ENCODE measurements at places on chromosomes 1 and 21.

DNA sequence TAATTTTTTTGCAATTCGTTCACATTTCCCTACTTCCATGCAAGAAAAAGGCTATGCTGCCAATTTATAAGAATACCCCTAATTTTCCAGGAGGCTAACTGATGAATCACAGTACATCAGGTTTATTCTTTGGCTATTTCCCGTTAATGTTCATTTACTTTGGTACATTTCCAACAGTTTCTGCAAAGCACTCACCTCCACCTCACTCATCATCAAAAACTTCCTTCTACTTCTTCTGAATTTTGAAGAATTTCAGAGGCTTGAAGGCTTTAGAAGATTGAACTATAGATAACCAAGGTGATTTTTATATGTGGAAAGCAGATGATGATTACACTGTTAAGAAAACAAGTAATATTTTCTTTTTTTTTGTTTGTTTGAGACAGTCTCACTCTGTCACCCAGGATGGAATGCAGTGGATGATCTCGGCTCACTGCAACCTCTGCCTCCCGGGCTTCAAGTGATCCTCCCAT is 60.5 kb upstream of the HP1BP3 start:
- DNase-seq = no peak

DNA sequence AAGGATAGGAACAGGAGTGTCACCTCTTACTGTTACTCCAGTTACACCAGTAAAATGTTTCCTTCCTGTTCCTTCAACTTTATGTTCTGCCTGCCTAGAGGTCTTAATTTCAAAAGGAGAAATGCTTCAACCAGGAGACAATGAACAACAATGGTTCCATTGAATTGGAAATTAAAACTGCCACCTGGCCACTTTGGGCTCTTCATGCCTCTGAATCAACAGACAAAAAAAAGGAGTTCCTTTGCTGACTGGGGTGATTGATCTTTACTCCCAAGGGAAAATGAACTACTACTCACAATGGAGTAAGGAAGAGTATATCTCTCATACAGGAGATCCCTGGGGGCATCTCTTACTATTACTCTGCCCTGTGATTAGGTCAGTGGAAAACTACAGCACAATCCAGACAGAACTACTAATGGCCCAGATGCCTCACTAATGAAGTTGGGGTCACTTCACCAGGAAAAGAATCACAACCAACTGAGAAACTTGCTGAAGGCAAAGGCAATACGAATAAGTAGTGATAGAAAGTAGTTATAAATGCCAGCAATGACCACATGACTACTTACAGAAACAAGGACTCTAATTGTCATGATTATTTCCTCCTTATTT is 76.6 kb upstream of the PRDX6 start:
- no peak for DNase-seq

DNA sequence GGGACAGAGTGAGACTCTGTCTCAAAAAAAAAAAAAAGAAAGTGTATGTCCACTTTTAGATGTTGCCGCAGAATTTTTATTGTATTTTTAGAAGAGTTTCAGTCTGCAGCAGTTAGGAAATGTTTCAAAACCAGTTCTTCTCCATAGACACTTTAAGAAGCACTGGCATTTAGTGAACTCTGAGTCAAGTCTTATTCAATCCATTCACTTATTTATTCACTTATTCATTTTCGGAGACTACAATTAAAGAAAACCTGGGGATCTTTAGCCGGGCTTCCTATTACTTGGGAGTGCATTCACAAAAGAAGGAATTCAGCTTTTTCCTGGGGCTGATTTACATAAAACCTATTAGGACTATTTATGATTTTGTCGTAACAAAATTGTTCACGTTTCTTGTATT is 12.3 kb downstream of the RCAN3 start:
- no peak for DNase-seq

GRCh38 chr21:38951095-38951730 is 145.5 kb downstream of the ETS2 start:
- no peak for DNase-seq

GRCh38 chr1:12596007-12596821 is 21.8 kb downstream of the DHRS3 start:
- peak; percentile 96 for DNase-seq

DNA sequence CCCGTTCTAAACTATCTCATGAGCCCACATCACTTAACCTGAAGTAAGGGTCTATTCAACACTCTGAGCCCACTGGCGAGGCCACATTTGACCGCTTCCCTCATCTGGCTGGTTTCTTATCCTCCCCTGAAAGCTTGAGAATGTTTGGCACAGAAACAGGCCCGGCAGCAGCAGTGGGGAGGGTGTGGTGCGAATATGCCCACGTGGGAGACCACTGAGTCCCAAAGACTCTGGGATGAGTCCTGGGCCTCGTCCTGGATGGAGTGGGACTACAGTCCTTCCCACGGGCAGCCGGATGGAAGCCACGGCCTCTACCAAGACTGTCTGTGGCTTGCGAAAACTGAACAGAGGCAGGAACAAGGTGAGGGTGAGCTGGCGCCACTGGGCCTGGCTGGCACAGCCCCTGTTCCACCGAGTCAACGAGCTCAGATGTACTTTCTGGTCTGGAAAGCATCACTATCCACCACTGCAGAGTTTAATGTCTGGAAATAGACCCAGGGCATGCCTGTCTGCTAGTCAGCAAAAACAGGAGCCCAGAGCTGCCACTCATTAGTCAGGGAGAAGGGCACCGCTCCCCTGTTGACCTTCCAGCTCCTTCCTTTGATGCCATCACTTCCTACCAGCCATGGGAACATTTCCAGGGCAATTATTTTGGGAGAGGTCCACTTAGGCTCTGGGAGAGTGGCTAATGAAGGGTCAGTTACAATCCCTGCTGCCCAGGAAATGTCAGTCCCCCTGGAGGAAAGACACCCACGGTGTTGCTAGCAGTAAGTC is 386.6 kb downstream of the MATN1 start:
- DNase-seq = no peak

DNA sequence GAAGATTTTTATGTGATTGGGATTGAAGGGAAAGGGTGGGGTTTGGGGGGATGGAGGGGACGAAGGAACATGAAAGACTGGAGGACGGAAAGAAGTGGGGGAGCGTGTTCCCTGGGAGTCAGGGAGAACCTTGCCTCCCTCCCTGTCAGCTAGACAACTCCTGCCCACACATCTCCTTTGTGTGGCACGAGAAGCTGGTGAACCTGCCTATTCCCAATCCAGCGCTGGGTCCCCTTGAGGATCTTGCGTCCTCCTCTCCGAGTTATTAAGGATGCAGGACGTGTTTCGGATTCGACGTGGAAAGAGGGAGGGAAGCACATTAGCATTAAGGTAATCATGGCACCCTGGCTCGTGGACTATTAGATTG is 1.4 kb downstream of the LRRC7 start:
- DNase-seq = no peak

DNA sequence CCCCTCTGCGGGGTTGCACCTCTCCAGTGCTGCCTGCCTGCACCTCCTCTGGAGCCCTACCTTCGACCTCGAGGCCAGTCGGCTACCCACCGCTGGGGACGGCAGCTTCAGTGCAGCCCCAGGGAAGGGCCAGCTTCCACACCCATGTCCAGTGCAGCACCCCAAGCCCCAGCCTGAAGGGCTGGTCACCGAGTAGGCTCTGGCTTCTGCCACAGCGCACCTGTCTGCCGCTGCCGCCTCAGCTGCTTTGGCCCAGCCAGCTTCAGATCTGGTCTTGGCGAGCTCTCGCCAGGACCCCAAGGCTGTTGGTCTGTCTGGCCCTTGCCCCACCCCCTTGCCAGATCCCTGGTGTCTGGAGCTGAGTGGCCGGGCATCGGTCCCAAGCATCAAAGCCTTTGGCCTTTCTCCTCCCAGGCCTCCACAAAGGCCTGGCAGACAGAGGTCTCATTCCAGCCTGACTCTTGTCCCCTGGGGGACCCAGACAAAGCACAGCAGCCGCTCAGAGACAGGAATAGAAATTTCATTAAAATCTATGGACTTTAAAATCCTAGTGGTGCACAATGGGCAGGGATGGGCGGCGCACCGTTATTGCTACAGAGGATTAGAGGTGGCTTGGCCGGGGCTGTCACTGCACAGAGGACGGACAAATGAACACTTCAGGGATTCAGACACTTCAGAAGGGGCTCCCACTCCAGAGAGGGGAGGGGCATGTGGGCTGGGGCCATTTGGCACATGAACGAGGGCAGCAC is 4.8 kb downstream of the CCDC24 start:
- DNase-seq = no peak

- DNase-seq = peak; percentile 60
Observed at GRCh38 chr1:155729031-155729898, 40.4 kb downstream of the DAP3 start.
